ENCODE measurements at places on chromosomes 4 and X.
A peak's percentile ranks its signal among the peaks of the same experiment; 100 is the strongest.

DNA sequence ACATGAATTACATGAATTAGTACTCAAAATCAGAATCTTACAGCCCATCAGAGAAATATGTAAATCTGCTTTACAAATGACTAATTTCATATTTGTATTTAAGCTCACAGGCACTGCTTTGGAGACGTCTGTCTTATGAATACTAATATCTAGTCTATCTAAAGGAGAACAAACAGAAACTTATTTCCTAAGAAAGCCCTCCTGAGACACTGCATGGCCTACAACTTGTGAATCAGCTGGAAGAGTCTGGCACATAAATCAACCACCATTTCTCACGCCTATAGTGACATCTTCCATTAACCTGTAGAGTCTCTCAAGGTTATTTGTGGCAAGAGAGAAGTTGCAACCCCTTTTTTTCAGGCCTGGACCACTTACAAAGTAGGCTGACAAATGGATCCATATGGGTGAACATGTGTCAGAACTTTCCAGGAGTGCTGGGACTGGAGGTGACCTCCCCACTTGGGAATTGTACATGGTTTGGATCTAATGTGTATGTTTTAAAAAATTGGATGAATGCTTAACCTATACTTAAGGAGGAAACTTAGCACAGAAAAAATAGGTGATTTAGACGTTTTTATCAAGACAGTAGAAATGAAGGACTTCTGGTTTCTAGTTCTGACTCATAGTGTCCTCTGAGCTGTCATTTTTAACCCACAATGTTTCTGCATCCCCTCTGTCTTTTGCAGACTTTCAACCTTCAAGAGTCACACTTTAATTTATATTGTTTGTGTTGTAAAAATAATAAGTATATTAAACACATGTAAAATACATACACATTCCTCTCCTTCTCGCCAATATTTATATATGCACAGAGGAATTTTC lies 83.2 kb upstream of the ARHGAP24 start:
- no peaks in the 10 kb centered on the region for H3K27me3 ChIP-seq
- H3K27ac ChIP-seq, result no peak overlapping the region
- H3K4me1 ChIP-seq, result no peaks in the 10 kb centered on the region
- no peak overlapping the region for H3K4me3 ChIP-seq
- no peak for DNase-seq
- no peaks in the 10 kb centered on the region for H3K36me3 ChIP-seq

DNA sequence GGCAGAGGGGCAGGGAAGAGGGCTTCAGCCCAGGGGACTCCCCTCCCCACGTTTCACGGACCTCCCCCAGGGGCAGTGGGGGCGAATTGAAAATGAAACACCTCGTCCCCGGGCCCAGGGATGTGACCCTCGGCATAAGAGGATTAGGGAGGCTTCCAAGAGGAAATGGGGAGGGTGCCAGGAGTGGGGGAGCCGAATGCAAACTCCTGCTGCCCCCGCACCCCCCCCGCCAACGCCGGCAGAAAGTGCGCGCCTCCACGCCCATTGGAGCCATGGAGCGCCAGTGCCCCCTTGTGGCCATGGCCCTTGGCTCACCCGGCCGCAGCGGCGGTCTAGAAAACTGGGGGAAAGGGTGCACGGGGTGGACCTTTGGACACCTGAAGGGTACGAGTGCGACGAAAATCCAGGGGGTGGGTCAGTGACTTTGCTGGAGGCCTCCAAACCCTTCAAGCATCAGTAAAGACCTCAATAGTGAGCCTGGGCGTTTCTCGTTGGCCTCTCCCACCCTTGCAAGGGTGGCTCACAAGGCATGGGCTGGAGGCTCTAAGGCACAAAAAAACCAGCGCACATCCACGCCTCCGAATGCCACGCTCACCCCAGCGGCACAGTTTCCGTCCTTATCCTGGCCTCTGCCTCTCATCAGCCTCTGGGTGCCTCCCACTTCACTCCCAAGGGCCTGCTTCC lies 120.8 kb upstream of the PJA1 start:
- no peak overlapping the region for H3K27ac ChIP-seq
- peaks cover 8% of the 10 kb centered on the region for H3K27me3 ChIP-seq
- no peaks in the 10 kb centered on the region for H3K4me1 ChIP-seq
- DNase-seq, result peak; percentile 57
- H3K4me3 ChIP-seq, result no peak overlapping the region
- no peaks in the 10 kb centered on the region for H3K36me3 ChIP-seq

GRCh38 chr4:42638321-42638720 lies 18.6 kb downstream of the ATP8A1 start:
- no peaks in the 10 kb centered on the region for H3K36me3 ChIP-seq
- no peak overlapping the region for H3K4me3 ChIP-seq
- no peak overlapping the region for H3K27ac ChIP-seq
- H3K27me3 ChIP-seq, result peaks cover 2% of the 10 kb centered on the region
- H3K4me1 ChIP-seq, result peaks cover 18% of the 10 kb centered on the region

DNA sequence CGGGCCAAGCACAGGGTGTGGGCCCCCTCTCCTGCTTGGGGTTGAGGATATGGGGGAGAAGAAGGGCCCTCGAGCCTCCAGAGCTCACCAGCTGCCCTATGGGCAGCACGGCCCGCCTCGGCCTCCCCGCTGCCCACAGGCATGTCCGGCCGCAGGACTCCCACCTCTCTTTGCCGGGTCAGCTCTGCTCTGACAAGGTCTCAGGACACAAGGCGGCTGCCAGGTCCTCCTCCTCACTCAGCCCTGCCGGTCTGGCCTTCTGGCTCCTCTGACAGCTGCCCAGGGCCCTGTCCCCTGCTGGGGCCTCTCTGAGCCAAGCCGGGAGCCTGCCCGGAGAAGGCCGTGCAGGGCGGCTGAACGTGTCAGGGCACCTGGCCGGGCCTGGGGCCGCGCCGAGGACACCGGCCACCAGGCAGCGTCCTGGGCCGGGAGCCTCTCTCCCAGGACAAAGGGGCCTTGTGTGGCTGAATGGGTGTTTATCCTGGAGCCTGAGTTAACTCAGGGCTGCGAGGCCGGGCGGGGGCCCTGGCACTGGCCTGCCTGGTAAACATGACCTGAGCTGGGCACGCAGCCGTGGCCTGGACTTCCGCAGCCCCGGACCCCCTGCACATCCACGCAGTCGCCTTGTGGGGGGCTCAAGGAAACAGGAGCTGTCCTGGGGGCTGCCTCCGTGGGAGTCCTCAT lies 25.7 kb downstream of the TACC3 start:
- H3K4me1 ChIP-seq, result no peaks in the 10 kb centered on the region
- no peak for DNase-seq
- peaks cover 6% of the 10 kb centered on the region for H3K27me3 ChIP-seq
- no peak overlapping the region for H3K27ac ChIP-seq
- H3K4me3 ChIP-seq, result no peak overlapping the region

DNA sequence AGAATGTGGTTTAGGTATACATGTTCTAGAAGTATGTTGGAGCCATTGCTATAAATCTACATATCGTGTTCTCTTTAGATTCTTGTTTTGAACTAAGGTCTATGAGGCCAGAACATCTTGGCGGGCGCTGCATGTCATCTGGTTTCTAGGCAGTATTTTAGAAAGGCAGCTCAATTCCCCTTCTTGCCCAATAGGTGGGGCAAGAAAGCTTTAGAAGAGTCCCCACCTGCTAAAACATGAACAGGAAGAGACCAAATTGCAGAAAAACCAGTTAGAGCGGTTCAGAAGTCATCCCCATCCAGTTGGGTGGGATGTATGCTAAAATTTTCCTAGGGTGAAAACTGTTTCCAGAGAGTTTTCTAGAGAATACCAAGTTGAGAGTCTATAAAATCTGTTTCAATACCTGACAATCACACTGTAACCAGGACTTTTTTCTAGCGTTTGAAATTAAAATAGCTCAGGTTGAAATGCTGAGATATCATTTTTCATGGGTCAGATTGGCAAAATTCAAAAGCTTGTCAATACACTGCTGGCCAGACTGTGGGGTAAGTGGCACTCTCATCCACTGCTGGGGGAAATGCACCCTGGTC lies 17.5 kb upstream of the SH3KBP1 start:
- no peak overlapping the region for H3K4me3 ChIP-seq
- H3K27me3 ChIP-seq, result no peaks in the 10 kb centered on the region
- H3K4me1 ChIP-seq, result no peaks in the 10 kb centered on the region
- no peaks in the 10 kb centered on the region for H3K36me3 ChIP-seq

DNA sequence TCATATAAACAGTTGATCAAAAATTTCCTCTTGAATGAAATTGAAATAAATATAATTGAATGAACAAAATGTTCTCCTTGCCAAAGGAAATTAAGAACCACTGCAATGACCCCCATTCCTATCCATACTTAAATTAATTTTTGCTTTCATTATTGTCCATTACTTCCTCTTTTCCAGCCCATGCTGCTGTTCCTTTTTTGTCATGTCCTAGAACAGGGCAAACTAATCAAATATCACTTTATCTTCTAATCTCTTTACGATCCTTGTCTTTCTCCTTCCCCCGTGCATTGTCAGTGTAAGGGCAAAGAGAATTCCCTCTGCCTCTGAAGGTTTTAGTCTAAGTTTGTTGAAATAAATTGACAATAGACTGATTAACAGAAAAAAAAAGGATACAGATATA lies 203.0 kb downstream of the CENPC start:
- no peaks in the 10 kb centered on the region for H3K27me3 ChIP-seq
- peaks cover 10% of the 10 kb centered on the region for H3K4me1 ChIP-seq
- H3K4me3 ChIP-seq, result no peak overlapping the region
- no peak for DNase-seq
- H3K27ac ChIP-seq, result no peak overlapping the region

DNA sequence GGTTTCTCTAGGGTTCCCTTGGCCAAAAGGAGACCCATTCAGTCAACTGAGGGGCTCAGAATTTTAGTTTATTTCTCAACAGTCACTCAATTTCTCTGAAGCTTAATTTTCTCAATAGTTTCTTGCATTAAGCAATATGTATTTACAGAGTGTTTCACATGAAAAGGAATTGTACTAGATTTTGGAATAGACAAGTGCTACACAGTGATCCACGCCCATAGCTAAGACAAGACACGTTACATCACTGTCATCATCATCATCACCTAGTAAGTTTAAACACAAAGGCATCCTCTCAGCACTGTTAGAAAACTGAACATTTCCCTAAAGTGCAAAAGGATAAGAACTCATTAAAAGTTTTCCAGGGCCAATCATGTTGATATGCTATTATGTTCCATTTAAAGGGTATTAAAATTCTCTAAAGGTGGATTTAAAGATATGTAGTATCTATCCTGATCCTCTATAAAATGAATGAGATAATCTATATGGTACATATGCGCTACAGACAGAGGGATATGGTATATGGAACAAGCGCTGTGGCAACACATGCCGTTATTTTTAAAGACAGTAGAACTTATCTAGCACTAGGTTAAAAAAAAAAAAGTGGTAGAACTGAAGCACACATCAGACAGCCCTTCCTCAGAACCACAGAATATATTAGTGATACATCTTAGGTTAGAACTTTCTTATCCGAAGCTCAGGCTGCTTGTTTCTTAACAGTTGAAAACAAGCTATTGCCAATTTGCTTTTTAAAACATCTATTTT lies 12.1 kb downstream of the PPA2 start:
- DNase-seq, result no peak
- H3K36me3 ChIP-seq, result peaks cover 5% of the 10 kb centered on the region
- no peaks in the 10 kb centered on the region for H3K27me3 ChIP-seq
- H3K27ac ChIP-seq, result no peak overlapping the region

GRCh38 chrX:47649271-47649670 lies 1.1 kb downstream of the ELK1 start:
- H3K27me3 ChIP-seq, result peaks cover 4% of the 10 kb centered on the region
- H3K27ac ChIP-seq, result peak overlapping the region; percentile 86
- peak overlapping the region; percentile 89 for H3K4me3 ChIP-seq
- H3K4me1 ChIP-seq, result peaks cover 19% of the 10 kb centered on the region
- peaks cover 12% of the 10 kb centered on the region for H3K36me3 ChIP-seq
- DNase-seq, result no peak

DNA sequence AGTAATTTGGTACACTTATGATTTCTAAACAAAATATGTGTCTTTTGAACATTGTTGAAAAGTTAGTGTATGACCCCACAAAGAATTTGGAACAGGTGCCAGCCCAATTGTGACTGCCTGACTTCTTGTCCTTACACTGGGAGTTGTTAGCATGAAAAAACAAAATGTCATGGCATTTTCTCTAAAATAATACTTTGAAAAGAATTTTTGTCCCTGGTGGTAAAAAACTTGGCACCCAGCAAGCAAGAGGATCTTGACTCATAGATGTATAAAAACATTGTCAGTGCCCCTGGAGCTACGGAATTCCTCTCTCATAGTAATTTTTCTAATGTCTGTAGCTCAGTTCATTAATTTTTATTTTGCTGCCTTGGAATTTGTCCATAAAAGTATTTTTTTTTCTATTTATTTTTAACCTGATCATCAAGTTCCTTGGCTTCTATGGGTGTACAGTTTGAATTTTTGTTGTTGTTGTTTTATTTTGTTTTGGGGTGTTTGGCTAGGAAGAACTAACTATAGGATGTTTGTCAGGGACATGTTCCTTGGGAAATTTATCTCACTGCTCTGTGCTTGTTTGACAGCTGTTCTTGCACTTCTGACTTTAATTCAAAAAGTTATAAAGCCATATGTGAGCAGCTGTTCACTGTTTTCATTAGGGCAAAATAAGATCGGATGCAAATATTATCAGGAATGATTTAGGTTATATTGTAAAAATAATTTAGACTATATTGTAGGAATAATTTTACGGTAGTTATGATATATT lies 95.4 kb upstream of the NUDT6 start:
- peaks cover 14% of the 10 kb centered on the region for H3K36me3 ChIP-seq
- no peak overlapping the region for H3K27ac ChIP-seq
- peaks cover 2% of the 10 kb centered on the region for H3K27me3 ChIP-seq
- no peak overlapping the region for H3K4me3 ChIP-seq

DNA sequence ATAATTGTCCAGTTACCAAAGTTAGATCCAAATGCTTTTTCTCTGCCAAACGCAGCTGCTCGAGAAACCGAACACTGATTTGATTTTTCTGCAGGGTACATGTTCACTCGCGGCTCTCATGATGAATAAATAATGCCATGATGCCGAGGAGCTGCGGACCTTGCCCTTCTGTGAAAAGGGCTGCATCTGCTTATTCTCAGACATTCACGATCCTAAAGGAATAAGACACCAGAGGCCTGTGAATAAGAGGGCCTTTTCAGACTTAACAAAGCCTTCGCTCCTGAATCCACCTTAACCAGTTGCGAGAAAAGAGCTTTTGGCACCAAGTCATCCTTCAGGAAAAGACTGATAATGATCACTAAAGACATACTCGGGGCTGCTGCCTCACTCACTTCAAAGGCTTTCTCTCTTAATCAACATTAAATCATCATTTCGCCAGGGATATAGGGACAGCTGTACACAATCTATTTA lies 147.5 kb downstream of the FBXO8 start:
- no peak for DNase-seq
- no peaks in the 10 kb centered on the region for H3K27me3 ChIP-seq
- H3K4me1 ChIP-seq, result no peaks in the 10 kb centered on the region
- H3K4me3 ChIP-seq, result no peak overlapping the region
- H3K36me3 ChIP-seq, result no peaks in the 10 kb centered on the region

GRCh38 chr4:182878633-182879495 lies 38.3 kb downstream of the DCTD start:
- peaks cover 26% of the 10 kb centered on the region for H3K36me3 ChIP-seq
- H3K27me3 ChIP-seq, result no peaks in the 10 kb centered on the region
- peaks cover 5% of the 10 kb centered on the region for H3K4me1 ChIP-seq

Data from endothelial cell (in vitro differentiated cells).